Urinary bladder (tissue), 4 donors: ENCODE measurements at places on chromosomes 13 and 19. TPM values are rescaled to one million over a fixed set of nuclear protein-coding genes. Genes with fewer than 3 reads are reported as not detected.
A peak's percentile ranks its signal among the peaks of the same experiment; 100 is the strongest.

DNA sequence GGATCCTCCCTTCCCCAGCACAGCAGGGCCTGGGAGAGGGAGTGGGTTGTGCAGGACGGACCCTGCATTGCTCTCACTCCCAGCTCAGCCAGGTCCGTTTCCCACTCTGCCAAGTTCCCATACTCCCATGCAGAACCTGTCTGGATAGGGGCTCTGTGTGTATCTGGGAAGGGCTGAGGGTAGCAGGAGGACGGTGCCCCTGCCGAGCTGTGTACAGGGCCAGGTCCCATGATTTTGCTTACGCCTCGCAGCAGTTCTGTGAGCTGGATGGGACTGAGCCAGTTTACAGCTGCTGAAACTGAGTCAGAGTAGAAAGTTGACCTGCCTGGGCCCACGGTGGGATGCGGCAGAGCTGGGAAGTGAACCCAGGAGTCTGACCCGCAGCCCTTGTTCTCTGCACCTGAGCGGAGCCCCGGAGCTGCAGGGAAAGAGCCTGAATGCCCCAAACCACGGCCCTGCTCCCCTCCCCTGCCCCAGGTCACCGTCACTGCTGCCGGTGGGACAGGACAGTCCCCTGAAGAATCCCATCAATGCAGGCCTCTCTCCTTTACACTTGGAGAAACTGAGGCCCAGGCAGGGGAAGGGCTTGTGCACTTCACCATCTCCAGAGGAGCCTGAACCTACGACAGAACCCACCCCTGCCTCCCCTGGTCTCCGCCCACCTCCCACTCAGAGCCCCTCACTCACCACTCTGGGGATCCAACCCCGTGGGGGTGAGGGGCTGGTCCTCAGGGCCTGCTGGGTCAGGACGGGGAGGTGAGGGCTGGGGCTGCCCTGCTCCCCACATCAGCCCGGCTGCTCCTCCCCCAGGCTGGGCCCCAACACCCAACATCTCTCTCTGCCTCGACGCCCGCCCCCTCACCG is 3.5 kb downstream of the LILRB5 start:
- no peak for DNase-seq

- no peak for DNase-seq
These were observed 22.0 kb downstream of the GPX4 start for GRCh38 chr19:1125601-1126467.

DNA sequence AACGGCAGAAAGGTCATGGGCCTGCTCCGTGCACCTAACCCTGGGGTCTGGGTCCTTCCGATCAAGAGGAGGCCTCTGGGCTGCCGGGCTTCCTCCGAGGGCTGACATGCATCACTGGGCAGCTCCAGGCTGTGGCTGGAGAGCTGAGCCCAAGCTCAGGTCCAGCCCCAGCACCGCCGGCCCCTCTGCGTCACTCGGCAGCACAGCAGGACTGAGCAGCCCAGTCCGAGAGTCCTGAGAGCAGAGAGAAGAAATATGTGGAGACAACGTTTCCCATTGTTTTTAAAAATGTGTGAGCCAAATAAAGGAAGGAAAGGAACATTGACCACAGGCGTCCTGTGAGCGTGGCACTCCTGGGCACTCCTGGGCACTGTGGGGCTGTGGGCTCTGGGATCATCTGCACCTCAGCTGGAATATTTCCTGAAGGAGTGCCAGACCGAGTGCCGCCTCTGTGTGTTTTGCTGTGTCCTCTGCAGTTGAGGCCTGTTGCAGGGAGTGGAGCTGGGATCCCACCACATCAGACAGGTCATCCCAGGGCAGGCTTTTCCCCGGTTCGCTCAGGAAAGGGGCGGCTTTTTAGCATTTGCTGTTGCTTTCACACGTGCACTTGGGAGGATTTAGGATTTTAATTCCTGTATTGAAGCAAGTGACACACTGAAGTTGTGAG is 37.8 kb upstream of the TFDP1 start:
- no peak for DNase-seq

- DNase-seq: no peak
These were observed 636 bp downstream of the SF3A2 start for GRCh38 chr19:2237051-2237868.

DNA sequence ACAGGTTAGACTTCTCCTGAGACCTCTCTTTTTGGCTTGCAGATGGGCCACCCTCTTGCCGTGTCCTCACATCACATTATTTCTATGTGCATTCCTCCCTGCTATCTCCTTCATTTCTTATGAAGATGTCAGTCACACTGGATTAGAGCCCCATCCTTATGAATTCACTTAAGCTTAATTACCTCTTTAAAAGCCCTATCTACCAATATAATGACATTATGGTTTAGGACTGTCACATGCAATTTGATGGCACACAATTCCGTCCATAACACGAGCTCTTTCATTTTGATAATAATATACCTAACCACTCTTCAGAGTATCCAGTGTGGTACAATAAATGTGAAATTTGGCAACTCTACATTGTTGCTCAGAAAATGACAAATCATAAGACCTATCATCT is 1037.3 kb downstream of the DIAPH3 start:
- DNase-seq: no peak

- DNase-seq: no peak
These were observed 303.6 kb upstream of the ZNF507 start for GRCh38 chr19:32041681-32042292.

- no peak for DNase-seq
These were observed 18.3 kb upstream of the TEX29 start for GRCh38 chr13:111302045-111302726.

GRCh38 chr13:76035711-76036110 is 399.6 kb downstream of the LMO7 start:
- DNase-seq: no peak

DNA sequence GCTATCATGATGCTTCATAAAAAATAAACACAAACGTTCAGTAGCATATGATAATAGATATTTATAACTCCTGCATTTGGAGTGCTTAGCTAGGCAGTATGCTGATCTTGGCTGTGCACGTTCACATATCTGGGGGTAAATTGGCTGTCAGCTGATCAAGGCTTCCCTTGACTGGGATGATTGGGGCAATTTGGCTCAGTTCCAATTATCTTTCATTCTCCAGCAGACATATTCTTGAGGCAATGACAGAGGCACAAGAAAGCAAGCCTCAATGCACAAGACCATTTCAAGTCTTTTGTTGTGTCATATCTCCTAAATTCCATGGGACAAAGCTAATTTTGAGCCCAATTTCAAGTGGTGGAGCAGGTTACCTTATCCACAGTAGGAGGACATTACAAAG is 142.0 kb downstream of the DLEU7 start:
- DNase-seq: no peak

GRCh38 chr13:37136633-37137032 is 31.2 kb upstream of the CSNK1A1L start:
- DNase-seq: no peak

DNA sequence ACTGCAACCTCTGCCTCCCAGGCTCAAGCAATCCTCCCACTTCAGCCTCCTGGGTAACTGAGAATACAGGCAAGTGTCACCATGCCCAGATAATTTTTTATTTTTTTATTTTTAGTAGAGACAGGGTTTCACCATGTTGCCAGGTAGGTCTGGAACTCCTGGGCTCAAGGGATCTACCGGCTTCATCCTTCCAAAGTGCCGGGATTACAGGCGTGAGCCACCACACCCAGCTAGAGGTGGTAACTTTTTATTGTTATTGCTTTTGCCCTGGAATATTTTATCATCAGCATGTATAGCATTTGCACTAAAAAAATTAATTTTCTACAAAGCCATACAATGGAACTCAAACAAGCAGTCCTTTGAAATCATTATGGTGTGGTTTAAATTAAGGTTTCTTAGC is 14.0 kb downstream of the HAUS8 start:
- DNase-seq: no peak

DNA sequence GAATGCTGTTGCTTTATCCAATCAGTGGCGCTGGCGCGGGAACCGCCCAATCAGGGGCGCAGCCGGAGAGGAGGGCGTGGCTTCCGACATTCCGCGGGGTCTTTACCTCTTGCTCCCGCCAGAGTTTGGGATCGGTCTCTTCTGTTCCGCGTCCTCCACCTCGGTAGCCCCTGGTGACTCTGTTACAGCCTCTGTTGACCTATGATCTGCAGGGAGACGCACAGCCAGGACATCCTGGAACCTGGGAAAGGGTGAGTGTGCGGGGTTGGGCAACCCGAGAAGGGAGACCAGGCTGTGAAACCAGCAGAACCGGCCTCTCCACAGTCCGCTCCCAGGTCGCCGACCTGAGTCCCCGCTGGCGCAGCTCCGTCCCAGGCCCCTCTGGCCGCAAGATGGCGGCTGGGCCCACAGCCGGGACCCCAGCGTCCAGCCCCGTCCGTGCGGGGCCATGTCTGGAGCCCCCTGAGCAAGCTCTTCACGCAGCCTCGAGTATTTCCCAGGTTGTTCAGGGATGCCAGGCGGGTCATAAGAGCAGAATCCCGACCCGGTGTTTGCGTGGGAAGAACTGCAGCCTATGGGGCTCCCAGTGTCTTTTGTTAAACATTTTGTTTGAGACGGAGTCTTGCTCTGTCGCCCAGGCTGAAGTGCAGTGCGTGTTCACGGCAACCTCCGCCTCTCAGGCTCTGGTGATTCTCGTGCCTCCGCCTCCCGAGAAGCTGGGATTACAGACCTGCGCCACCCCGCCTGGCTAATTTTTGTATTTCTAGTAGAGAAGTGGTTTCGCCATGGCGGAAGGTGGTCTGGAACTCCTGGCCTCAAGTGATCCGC is 4.4 kb upstream of the ZNF681 start:
- peak; percentile 82 for DNase-seq

DNA sequence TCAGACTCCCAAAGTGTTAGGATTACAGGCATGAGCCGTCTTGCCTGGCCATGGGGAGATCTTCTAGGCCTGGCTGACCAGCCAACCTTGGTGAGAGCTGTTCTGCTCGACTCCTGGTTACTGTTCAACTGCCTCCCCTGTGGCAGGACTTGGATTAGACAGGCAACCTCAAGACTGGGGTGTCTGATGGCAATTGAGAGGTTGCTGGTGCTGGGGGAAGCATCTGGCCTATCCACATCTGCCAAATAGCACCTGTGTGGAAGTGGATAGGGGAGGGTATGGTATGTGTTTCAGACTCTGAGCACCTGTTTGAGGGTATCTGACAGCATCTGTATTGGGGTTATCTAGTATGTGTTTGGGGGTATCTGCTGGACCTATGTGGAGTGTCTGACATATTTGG is 44.7 kb downstream of the ARHGEF18 start:
- no peak for DNase-seq

- DNase-seq: no peak
These were observed 3.0 kb downstream of the IFI30 start for GRCh38 chr19:18176367-18177310.

DNA sequence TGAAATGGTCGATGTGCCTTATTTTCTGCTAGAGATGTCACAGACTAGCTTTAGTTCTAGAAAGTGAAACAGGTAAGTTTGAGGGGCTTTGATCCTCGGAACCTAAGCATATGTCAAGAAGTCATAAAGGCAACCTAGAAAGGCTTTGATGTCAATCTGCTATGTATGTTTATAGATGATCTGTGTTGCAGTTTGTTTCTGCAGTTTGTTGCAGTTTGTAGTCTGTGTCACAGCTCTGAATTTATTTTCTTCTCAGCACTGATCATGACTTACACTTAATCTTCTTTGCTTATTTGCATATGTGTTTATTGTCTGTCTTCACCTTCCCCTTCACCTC is 5.9 kb downstream of the LSM14A start:
- no peak for DNase-seq

DNA sequence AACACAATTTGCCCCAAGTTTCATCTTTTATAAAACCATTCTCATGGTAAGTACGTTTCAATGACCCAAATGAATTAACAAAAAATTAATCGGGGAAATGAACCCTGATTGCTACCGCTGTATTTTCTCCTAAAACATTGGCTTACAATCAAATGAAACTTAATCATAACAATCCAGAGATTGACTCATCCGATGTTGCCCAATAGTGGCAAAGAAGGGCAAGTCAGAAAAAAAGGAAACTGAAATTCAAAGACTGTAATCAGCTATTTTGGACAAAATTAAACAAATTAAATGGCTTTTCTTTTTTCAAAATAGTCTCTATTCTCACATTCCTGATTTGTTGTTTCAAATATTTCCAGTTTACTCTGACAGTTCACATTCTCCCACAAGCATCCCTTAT is 3.9 kb upstream of the ACOD1 start:
- DNase-seq: no peak

GRCh38 chr19:49427855-49428546 is 2.8 kb downstream of the GFY start:
- no peak for DNase-seq

- no peak for DNase-seq
These were observed 560.7 kb upstream of the KLHL1 start for GRCh38 chr13:70668983-70669382.

DNA sequence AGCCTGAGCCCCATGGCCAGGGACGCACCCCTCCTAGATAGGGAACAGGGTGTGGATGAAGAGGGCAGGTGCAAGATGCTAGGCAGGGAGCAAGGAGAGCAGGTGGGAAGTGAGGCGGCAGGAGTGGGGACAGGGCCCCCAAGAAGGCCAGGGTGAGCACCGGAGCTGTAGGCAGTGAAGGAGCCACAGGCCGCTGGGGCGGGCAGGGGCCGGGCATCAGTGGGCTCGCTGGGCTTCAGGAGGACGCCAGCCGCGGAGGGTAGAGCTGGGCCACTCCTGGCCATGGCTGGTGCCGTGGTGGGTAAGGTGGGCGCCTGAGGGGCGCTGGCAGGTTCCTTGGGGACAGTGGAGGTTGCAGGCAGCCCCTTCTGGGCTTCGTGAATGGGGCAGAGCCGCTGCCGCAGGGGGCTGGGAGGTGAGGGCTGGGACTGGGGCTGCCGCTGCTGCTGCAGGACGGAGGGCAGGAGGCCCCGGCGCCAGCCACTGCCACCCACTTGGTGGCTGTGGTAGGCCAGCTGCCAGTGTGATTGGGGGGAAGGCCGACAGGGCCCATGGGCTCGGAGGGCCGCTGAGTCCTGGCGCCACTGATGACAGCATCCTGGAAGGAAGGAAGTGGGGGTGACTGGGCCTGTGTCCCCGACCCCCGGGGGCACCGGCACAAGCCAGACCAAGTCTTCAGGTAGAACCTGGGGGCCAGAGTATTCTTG is 2.1 kb downstream of the NKPD1 start:
- no peak for DNase-seq

DNA sequence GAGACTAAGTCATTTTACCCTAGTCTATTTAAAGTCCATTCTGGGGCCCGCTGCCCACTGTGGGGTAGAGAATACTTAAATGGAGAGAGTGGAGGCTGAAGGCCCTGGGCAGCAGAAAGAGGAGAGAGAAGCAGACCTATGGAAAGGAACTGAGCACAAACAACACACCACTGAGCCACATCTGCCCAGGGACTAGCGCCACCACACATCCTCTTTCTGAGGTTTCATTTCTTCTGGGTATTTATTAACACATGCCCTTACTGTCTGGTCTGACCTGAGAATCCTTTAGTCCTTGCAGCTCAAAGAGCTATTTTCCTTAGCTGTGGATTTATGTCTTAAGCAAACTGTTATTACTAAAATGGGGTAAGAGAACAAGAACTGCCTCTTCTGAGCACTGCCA is 154.0 kb downstream of the NALCN start:
- DNase-seq: no peak

The BIVM gene
- polyA plus RNA-seq: 14.3 TPM

The GIPC1 gene
- 98.8 TPM for polyA plus RNA-seq

The DZIP1 gene
- 22.9 TPM for polyA plus RNA-seq

The LGALS4 gene
- polyA plus RNA-seq: 2.2 TPM

The ZSCAN4 gene
- 0.20 TPM for polyA plus RNA-seq
